Activated CD8-positive, alpha-beta T cell treated with anti-CD3 and anti-CD28 coated beads, Interleukin-2, amount 10 ng/mL, durations not matched to agents 7 days and 5 days (primary cell): ENCODE measurements at places on chromosomes 7 and 10. TPM values are rescaled to one million over a fixed set of nuclear protein-coding genes. Genes with fewer than 3 reads are reported as not detected.

GRCh38 chr10:130416334-130417150 lies 280.4 kb downstream of the GLRX3 start:
- no peak for DNase-seq
- H3K4me1 ChIP-seq, result no peaks in the 10 kb centered on the region
- H3K36me3 ChIP-seq, result no peaks in the 10 kb centered on the region
- no peak overlapping the region for H3K27ac ChIP-seq
- no peaks in the 10 kb centered on the region for H3K27me3 ChIP-seq
- H3K4me3 ChIP-seq, result no peak overlapping the region

DNA sequence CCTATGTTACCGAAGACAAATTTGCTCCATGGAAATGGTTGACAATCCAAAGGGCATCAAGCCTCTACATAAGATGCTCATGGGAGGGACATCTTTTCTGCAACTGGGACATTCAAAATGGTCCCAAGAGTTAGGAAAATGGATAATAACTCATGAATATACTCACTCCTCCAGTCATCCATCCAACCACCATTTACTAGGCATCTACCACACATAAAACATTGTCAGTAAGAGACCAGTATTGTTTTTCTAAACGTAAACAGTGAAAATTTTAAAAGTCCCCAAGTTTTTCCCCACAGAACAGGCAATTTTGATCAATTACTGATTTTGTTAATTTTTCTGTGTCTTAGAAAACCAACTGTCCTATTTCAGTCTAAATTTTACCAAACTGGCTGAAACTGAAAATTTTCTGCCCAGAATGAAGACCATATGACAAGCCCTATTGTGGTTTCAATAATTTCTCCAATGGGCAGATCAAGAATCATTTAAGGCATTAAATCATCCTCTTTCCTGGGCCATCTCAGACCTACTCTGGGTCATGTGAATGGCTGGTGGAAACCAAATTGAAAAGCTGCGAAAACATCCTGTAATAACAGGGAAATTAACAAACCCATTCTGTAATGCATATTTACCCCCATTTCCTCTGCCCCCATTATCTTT lies 24.2 kb downstream of the PIK3AP1 start:
- H3K27me3 ChIP-seq, result no peaks in the 10 kb centered on the region
- DNase-seq, result no peak
- no peaks in the 10 kb centered on the region for H3K36me3 ChIP-seq
- no peak overlapping the region for H3K4me3 ChIP-seq
- peak overlapping the region; percentile 28 for H3K27ac ChIP-seq

GRCh38 chr10:5977471-5978229 lies at the start of gene IL15RA:
TSS of gene IL15RA (minus strand) at chr10:5977543. CDS start at chr10:5977492, 51 bp downstream.
- peaks cover 16% of the 10 kb centered on the region for H3K36me3 ChIP-seq
- H3K4me1 ChIP-seq, result peaks cover 26% of the 10 kb centered on the region
- DNase-seq, result peak; percentile 93
- H3K4me3 ChIP-seq, result peak within 1 kb of the TSS; percentile 97

- peaks cover 45% of the 10 kb centered on the region for H3K36me3 ChIP-seq
- H3K4me1 ChIP-seq, result peaks cover 1% of the 10 kb centered on the region
These were observed 10.6 kb downstream of the TBRG4 start for GRCh38 chr7:45100761-45101480.

GRCh38 chr10:100742936-100743335 lies 2.4 kb upstream of the PAX2 start:
- peaks cover 85% of the 10 kb centered on the region for H3K27me3 ChIP-seq
- no peaks in the 10 kb centered on the region for H3K36me3 ChIP-seq
- peaks cover 31% of the 10 kb centered on the region for H3K4me1 ChIP-seq
- no peak overlapping the region for H3K27ac ChIP-seq

DNA sequence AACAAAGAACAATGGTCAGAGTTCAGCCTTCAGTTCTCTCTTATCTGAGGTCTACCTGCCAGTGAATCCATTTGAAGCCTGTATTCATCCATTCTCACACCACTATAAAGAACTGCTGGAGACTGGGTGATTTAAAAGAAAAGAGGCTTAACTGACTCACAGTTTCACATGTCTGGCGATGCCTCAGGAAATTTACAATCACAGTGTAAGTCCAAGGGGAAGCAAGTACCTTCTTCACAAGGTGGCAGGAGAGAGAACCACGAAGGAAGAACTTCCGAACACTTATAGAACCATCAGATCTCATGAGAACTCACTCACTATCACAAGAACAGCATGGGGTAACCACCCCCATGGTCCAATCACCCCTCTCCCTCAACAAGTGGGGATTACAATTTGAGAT lies 33.0 kb upstream of the SLC25A13 start:
- no peak for DNase-seq
- no peaks in the 10 kb centered on the region for H3K4me1 ChIP-seq
- H3K27ac ChIP-seq, result no peak overlapping the region
- H3K4me3 ChIP-seq, result no peak overlapping the region

DNA sequence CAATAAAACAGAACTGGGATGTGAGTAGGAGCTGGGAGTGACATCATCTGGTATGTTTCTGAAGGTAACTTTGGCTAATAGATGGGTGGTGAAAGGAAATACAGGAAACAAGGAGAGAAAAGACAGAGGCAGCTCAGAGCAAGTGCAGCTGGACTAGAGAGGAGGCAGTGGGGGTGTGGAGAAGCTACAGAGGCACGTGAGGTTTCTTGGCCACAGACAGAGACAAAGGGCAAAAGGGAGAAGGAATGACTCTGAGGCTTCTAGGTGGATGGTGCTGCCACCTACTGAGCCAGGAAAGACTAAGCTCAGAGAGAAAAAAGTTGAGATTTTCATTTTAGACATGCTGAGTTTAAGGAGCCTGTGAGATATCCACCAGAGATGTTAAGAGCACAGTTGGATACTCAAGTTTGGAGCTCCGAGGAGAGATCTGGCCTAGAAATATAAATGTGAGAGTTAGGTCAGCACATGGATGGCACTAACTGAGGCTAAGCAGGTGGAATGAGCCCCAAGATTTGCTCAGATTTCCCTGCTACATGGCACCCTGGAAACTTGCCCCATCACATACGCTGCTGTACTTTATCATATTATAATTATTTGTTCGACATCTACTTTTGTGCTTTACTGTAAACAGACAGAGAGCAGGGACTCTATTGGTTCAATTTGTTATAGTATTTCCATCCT lies 293.0 kb upstream of the IMMP2L start:
- H3K27me3 ChIP-seq, result peaks cover 8% of the 10 kb centered on the region
- no peak overlapping the region for H3K27ac ChIP-seq
- DNase-seq, result no peak
- H3K4me3 ChIP-seq, result no peak overlapping the region
- H3K36me3 ChIP-seq, result no peaks in the 10 kb centered on the region

DNA sequence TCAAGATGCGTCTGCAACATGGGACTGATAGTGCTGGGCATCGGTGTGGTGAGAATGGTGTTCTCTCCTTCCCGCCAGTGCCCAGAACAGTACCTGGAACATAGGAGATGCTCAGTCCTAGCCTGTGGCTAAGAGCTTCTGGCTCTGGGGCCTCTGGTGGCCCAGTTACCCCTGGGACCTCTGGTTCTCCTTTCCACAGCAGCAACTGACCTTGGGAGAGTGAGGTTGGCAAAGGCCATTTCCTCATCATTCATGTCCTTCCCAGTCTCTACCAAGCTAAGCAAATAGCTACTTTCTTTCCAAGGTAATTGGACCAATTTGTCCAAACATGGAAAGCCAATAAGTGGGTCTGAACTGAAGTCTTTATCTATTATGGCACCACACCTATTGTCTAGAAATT lies 11.6 kb upstream of the GOLGA7B start:
- H3K4me3 ChIP-seq, result no peak overlapping the region
- H3K36me3 ChIP-seq, result peaks cover 5% of the 10 kb centered on the region
- DNase-seq, result no peak
- peaks cover 21% of the 10 kb centered on the region for H3K4me1 ChIP-seq

DNA sequence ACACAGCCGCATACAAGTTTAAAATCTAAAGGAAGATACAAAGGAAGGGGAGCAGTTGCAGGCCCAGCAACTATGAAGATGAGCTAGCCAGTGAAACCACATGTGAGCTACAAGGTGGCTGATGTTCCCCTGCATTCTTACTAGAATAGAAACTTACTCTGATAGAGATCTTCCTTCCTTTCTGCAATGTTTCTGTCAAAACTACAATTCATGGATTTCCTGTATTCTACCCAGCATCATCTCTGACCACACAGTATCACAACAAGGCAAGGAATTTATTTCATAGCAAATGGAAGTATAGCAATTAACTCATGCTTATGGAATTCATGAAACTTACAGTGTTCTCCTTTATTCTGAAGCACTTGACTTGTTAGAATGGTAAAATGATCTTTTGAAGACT lies 68.7 kb upstream of the AASS start:
- H3K4me3 ChIP-seq, result no peak overlapping the region
- H3K36me3 ChIP-seq, result no peaks in the 10 kb centered on the region
- H3K27me3 ChIP-seq, result no peaks in the 10 kb centered on the region
- H3K27ac ChIP-seq, result no peak overlapping the region

DNA sequence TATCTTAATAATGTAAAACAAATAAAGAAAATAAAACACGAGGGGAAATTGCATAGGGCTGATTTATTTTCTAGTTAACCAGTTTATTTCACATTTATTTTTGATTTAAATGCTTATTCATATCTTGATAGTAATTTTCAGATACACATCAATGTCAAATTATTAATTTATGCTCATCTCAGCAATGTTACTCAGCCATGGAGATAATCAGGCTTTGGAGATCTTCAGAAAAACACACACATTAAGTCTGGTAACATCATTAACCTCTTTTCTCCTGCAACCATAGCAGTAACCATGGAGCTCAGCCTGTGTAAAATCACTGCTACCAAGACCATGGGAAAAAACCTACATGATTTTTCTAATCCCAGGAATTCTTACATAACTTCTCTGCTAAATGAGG lies 31.9 kb upstream of the TBX20 start:
- H3K4me3 ChIP-seq, result no peak overlapping the region
- no peak overlapping the region for H3K27ac ChIP-seq
- H3K27me3 ChIP-seq, result peaks cover 2% of the 10 kb centered on the region
- no peak for DNase-seq
- H3K4me1 ChIP-seq, result no peaks in the 10 kb centered on the region

- H3K27ac ChIP-seq, result peak overlapping the region; percentile 91
- peak; percentile 65 for DNase-seq
- peaks cover 93% of the 10 kb centered on the region for H3K4me1 ChIP-seq
- no peaks in the 10 kb centered on the region for H3K27me3 ChIP-seq
- peaks cover 47% of the 10 kb centered on the region for H3K36me3 ChIP-seq
- peak overlapping the region; percentile 61 for H3K4me3 ChIP-seq
These were observed 15.9 kb downstream of the ITPRIP start for GRCh38 chr10:104322416-104322782.

- H3K36me3 ChIP-seq, result no peaks in the 10 kb centered on the region
- H3K27ac ChIP-seq, result no peak overlapping the region
- peaks cover 2% of the 10 kb centered on the region for H3K27me3 ChIP-seq
- no peak overlapping the region for H3K4me3 ChIP-seq
- peaks cover 16% of the 10 kb centered on the region for H3K4me1 ChIP-seq
These were observed 90.5 kb upstream of the ZNF32 start for GRCh38 chr10:43739161-43739560.

DNA sequence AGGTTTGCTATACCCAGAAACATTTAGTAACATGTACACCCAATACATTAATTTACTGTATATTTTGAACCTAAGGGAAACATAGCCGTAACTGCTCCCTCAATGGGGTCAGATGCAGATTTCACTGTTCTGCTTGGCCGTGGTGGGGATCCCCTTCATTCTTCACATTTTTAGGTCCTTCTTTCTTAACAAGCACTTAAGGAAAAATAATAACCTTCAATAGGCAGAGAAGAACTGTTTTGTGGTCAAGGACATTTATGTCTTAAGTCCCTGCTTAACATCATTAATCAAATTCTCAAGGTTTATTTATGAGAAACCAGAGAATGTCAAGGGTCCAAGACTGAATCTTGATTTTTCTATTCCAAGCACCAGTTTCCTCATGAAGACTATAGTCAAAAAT lies 592.1 kb upstream of the ANKRD30A start:
- DNase-seq, result no peak
- no peaks in the 10 kb centered on the region for H3K36me3 ChIP-seq
- no peaks in the 10 kb centered on the region for H3K27me3 ChIP-seq
- H3K4me1 ChIP-seq, result no peaks in the 10 kb centered on the region

GRCh38 chr10:31707093-31708039 lies 221.3 kb downstream of the ARHGAP12 start:
- DNase-seq, result peak; percentile 59
- H3K4me3 ChIP-seq, result peak overlapping the region; percentile 36
- H3K4me1 ChIP-seq, result peaks cover 24% of the 10 kb centered on the region
- peaks cover 6% of the 10 kb centered on the region for H3K36me3 ChIP-seq

DNA sequence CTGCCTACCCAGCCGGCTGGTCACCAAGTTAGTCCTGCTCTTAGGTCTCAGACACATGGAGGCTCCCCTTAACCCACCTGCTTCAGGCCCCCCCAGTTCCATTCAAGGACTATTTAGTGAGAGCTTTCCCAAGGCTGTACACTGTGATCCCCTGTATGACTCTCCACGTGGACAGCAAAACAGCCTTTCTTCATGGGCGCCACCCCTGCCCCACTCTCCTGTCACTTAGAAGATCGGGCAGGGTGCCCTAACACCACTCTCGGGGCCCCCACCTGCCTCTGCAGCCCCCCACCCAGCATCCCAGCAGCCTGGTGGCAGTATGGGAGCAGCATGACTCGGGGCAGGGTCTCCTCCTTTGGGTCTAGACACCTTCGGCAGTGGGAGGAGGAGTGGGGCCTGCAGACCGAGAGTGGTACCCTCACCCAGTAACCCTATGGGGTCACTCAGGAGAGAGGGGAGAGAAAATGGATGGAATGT lies 116.6 kb downstream of the PTPN20 start:
- H3K36me3 ChIP-seq, result no peaks in the 10 kb centered on the region
- no peak overlapping the region for H3K4me3 ChIP-seq
- no peak for DNase-seq

DNA sequence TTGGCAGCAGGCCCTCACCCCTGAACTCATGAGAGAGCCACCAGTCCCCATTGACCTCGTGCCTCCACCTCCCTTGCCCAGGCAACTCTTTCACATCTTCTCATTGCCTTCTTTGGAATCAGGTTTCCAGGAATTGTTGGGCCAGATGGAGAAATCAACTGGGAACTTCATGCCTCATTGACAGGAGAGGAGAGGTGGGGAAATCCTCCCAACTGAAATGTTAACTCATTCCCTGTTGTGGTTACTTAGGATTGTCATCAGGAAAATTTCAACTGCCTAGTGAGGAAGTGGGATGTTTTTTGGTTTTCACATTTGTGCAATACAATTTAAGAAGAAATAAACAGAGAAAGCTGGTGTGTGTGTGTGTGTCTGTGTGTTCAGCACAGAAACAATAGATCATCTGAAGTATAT lies 106.6 kb upstream of the INHBA start:
- H3K27me3 ChIP-seq, result peaks cover 7% of the 10 kb centered on the region
- no peak for DNase-seq
- peaks cover 15% of the 10 kb centered on the region for H3K4me1 ChIP-seq
- H3K27ac ChIP-seq, result no peak overlapping the region

GRCh38 chr10:28269842-28270456 lies 32.9 kb downstream of the MPP7 start:
- H3K36me3 ChIP-seq, result no peaks in the 10 kb centered on the region
- no peak overlapping the region for H3K4me3 ChIP-seq
- H3K27me3 ChIP-seq, result no peaks in the 10 kb centered on the region
- H3K27ac ChIP-seq, result no peak overlapping the region

Gene WNT2
- not detected for total RNA-seq

Gene TMEM225B
- total RNA-seq, result 1.4 TPM

Gene FANK1
- not detected for total RNA-seq

Gene IFRD1
- 40.1 TPM for total RNA-seq

Gene LAMB1
- total RNA-seq, result not detected

Gene INMT
- not detected for total RNA-seq

Gene ADRA2A
- not detected for total RNA-seq

Gene ZMYND11
- total RNA-seq, result 42.0 TPM

Gene FAM237B
- not detected for total RNA-seq
